ENCODE measurements at places on chromosomes 7 and 10. TPM values are rescaled to one million over a fixed set of nuclear protein-coding genes. Genes with fewer than 3 reads are reported as not detected.

PNLIPRP1 gene
- total RNA-seq, result not detected

AGBL3 gene
- total RNA-seq, result 2.4 TPM

CFAP46 gene
- 0.26 TPM for total RNA-seq

SPDYE2 gene
- not detected for total RNA-seq

MBL2 gene
- total RNA-seq, result not detected

PLEKHS1 gene
- total RNA-seq, result not detected

LRRD1 gene
- total RNA-seq, result not detected

TMEM273 gene
- total RNA-seq, result 22.5 TPM

KAT6B gene
- total RNA-seq, result 29.8 TPM

JMJD1C gene
- total RNA-seq, result 67.5 TPM

GTPBP4 gene
- 78.1 TPM for total RNA-seq

EBF3 gene
- not detected for total RNA-seq

CYP2W1 gene
- not detected for total RNA-seq

WNT8B gene
- 0.14 TPM for total RNA-seq

PRKG1 gene
- total RNA-seq, result not detected

NOBOX gene
- total RNA-seq, result not detected

CPN1 gene
- not detected for total RNA-seq

AZGP1 gene
- not detected for total RNA-seq

LIPJ gene
- not detected for total RNA-seq

KCND2 gene
- not detected for total RNA-seq

SPDYE2B gene
- total RNA-seq, result not detected

CALY gene
- total RNA-seq, result not detected

OPN4 gene
- total RNA-seq, result not detected

ASZ1 gene
- not detected for total RNA-seq

ZEB1 gene
- total RNA-seq, result 45.4 TPM

STMP1 gene
- 17.1 TPM for total RNA-seq

TMEM139 gene
- total RNA-seq, result 1.3 TPM

ADCYAP1R1 gene
- 0.12 TPM for total RNA-seq

LHFPL3 gene
- total RNA-seq, result not detected

C7orf33 gene
- total RNA-seq, result not detected

CROT gene
- 12.6 TPM for total RNA-seq

LRGUK gene
- total RNA-seq, result 0.14 TPM

AKR1C4 gene
- not detected for total RNA-seq

CFAP70 gene
- total RNA-seq, result 0.95 TPM

THAP5 gene
- 31.1 TPM for total RNA-seq

CHAT gene
- total RNA-seq, result 0.14 TPM

HTR5A gene
- total RNA-seq, result not detected

MMRN2 gene
- total RNA-seq, result 0.05 TPM

CPA4 gene
- total RNA-seq, result not detected

RPEL1 gene
- not detected for total RNA-seq

TAS2R38 gene
- total RNA-seq, result not detected
